ENCODE measurements at places on chromosomes 5 and 9. TPM values are rescaled to one million over a fixed set of nuclear protein-coding genes. Genes with fewer than 3 reads are reported as not detected.

Gene KIF4B
- not detected for total RNA-seq

Gene ZNF483
- total RNA-seq = 21.3 TPM

Gene ANKRD31
- total RNA-seq = 0.89 TPM

Gene C8G
- total RNA-seq = not detected

Gene DHX29
- 19.9 TPM for total RNA-seq
